Fibroblast of mammary gland (primary cell): ENCODE measurements at places on chromosomes 11 and 22.

DNA sequence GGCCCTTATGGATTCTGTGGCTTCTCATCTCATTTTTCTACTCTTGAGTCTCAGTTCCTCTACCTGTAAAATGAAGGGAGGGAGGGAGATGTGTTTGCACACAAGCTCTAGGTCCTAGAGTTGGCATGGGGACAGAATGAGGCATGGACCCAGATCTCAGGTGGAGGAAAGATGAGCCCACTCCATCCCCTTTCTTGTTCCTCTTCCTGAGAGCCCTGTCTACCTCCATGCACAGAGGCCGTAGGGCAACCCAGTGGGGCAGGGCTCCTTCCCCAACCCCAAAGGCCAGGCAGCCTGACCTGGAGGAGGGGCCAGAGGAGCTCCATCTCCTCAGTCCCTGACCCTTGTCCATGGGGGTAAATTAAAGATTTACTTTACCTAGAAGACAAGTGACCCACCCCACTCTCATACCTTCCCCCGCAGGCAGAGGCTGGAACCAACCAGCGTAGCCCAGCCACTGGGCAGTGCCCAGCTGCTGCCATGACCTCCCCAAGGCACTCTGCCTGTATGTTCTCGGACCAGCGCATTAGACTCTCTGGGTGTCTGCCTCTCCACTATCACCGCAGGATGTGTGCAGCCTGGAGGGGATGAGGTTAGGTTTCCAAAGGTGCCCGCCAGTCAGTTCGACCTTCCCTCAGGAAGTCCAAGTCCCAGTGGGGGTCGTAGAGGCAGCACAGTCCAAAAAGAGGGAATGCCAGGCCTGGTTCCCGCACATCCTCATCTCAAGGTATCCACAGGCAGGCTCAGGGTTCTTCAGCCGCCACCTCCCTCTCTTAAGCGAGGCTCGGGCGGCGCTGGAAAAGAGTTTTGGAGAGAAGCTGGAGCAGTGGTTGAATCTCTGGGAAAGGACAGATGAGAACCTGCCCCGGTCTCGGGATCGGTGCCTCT is 3.0 kb downstream of the SMTN start:
- no peak for DNase-seq

DNA sequence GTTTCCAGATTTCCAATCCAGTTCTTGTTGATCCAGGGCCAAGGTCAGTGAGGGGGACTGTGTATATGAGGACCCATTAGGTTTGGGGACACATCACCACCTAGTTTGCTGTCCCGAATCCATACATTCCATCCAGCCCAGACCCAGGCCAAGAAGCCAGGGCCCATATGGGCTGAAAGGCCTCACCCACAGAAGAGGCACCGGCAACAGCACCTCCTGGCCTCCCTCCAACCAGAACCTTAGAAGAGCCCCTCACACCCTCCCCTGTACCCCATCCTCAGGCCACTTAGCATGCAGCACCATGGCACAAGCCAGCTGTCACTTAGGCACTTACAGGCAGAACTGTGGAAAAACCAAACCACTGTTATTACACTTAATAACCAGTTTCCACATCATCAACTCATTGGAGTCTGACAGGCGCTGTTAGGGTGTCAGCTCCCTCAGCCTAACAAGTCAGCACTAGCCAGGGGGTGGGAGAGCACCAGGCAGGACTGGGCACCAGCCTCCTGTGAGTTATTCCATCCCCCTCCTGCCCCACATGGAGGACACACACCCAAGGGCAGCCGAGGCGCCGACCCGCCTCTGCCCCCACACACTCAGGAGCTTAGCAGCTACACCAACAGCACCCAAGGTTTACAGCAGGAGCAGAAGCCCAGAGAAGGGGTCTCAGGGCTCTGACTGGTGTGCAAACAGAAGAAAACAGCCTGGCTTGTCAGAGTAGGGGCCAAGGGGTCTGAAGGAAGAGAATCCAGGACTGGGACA is 132.0 kb downstream of the BUD13 start:
- no peak for DNase-seq

DNA sequence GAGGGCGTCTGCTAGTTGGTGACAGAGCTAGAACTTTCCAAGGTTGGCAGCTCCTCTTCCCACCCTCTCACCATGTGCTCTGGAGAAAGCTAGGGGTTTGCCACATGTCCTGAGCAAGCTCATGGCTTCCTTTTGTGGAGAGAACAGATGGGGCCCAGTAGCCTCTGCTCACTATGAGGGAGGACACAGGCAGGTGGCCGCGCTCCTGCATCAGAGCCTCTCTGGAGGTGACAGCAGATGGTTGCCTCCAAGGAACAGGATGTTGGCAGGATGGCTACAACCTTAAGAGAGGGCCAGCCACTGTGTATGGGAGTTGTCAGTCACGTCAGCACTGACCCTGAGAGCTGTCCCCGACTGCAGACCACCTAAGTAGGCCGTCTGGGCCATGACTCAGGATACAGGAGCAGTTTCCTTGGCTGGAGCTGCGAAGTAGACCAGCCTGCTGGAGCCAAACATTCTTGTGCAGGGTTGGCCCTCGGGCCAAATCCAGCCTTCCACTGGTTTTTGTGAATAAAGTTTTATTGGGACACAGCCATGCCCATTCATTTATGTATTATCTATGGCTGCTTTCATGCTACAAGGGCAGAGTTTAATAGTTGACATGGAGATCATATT is 28.0 kb downstream of the SGSM1 start:
- DNase-seq = no peak

DNA sequence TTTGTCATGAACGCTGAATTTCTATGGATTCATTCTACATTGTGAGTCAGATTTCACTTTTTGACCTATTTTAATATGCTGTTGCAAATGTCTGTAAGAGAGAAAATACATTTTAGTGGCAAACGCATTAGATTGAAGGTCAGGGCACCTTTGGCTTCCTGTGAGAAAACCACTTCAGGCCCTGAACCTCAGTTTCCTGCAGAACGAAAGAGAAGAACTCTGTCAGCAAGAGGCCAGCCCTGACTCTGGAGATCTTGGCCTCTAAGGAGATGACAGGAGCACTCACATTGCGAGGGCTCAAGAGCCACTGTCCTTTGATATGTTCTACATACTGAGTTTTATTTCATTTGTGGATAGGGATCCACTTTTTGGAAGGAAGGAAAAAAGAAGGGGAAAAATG is 83.6 kb downstream of the KCNJ1 start:
- DNase-seq = no peak

DNA sequence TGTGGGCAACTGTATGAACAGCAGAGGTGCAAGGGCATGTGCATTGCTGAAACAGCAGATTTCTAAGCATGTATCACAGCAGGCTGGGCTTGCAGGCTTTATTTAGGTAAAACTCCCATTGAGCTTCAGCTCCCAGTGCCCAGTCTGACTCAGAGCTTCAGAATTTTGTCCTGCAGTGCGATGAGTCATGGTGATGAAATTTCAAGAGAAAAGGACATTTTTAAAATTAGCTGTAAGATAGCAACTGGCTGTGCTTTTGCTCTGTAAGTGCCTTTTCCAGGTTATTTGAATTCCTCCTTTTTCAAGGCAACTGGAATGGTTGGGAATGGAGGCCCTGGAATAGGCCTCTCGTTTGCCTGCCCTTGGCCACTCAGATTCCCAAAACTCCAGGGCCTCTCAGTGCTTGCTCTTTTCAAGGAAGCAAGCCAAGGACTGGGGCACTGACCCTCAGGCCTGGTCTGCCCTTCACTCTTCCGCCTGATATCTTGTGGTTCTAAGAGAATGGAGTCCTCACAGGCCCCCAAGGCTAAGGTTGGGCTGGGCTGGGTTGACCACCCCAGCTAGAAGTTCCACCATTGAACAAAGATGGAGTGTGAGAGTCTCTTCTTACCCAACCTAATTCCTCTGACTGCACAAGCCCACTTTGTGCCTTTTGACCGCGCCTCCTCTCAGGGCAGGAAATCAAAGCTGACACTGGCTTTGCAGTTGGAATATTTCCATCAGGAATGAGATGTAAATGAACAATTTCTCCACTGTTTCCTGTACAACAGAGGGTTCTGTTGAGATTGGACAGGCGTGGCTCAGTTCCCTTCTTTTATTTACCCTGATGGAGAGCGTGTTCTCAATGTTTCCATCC is 59.5 kb upstream of the PRSS23 start:
- peak; percentile 97 for DNase-seq

GRCh38 chr11:15519124-15519791 is 404.5 kb downstream of the INSC start:
- no peak for DNase-seq

GRCh38 chr22:23200898-23201297 is 20.6 kb downstream of the BCR start:
- no peak for DNase-seq

- DNase-seq = no peak
These were observed 60.2 kb upstream of the LRRC4C start for GRCh38 chr11:41519696-41520095.

DNA sequence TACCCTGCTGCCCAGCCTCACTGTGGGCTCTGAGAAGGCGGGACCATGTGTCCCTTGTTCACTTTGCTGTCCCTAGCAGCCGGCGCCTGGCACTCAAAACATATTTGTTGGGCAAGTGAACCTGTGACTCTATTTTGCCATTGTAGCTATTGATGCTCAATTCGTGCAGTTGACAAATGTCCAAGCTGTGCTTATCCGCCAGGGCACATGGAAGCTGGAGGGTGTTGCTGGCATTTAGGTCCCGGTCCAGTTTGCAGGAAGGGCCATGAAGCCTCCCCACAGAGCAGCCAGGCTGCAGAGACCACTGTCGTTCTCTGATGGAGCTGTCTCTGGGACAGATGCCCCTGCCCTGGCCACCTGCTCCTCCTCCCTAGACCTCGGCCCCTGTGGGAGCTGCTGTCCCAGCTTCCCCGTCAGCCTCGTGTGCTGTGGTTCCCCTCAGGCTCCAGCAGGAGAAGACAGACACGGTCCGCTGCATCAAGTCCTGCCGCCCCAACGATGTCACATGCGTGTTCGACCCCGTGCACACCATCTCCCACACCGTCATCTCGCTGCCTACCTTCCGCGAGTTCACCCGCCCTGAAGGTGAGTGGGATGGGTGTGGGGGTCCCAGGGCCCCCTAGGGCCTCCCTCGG is 71.5 kb downstream of the FBLN1 start:
- no peak for DNase-seq

DNA sequence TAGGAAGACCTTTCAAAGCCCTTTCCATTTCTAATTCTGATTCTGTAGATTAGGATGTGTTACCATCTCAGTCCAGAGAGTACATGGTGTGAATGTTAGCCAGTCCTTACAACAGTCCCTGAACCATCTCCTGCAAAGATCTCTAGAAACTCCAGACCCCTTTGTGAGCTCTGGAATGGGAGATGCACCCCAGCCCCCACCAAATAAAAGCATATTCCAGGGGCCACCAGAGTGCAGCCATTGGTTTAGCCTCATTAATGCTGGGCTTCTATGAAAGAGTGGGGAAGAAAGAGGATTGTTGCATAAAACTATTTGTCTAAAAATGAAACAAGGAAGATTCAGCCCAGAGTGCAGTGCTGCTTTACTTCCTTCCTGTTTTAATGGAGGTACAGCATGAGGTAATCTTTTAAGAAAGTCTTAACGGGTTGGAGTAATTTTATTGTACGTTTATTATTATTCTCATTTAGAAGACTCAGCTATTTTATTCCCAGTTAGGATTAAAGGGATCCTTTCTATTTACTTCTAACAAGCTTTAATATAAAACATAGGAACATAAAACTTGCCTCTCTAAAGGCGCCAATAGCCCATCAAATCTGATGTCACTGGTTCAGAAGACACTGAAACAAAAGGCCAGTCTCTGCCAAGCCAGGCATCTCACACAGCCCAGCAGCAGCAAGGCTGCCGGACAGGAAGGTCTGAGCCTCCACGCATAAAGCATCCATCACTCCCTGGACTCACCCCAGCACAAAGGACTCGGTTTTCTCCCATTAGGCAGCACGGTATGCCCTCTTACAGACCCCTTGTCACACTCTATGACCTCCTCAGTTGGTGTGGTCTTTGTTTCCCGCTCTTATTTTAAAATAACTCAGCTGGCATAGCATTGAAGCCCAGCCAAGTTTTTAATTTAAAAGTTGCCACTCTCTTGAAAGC is 203.9 kb upstream of the BLID start:
- no peak for DNase-seq

DNA sequence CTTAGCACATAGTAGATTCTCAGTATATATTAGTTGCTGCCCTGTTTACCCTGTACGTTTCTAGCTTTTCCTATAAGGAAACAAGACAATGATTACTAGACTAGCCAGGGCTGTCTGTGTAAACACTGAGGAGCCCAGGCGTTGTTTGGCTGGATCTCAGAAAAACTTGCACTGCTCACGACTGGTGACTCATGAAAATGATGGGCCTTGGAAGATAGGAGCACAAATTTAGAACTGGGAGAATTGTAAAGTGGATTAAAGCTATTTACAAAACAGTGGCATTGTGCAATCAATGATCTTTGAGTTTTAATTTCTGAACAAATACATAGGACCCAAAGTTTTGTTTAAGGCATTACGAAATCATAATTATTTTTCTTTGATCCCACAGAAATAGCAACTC is 276.9 kb downstream of the FAM76B start:
- DNase-seq = peak; percentile 98

DNA sequence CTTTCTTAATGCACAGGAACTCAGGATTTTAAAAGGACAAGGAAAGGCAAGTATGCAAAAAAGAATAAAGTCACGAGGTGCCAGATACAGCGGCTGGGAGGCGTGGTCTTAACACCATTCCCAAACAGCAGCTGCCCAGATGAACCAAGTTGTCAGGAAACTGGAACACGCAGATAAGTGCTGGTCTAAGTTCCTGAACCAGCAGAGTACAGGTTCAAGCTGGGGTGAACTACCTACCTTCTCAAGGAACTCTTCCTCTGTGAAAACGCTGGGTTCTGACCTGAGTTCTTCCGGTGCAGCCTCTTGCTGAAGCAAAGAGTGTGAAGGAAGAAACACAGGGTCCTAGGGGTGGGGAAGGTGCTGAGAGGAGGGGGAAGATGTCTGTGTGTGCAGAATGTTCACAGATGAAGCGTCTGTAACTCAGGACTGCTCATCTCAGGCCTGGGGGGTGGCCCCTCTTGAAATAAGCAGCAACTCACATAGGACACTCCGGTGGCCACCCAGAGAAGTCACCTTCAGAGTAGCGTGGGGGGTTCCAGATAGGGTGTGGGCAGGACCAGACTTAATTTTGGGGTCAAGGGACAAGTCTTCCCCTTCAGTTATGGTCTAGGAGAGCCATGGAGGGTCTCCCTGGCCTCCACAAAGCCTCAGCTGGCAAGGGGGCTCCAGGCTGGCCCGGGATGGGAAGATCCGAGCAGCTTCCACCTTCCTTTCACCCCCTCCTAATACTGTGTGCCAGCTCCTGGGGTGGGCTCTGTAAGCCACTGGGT is 3.2 kb downstream of the TPST2 start:
- no peak for DNase-seq
